Mesenteric fat pad (tissue), 1 donor: ENCODE measurements at places on chromosomes 13 and 19.
A peak's percentile ranks its signal among the peaks of the same experiment; 100 is the strongest.

GRCh38 chr19:49997709-49998108, 27.5 kb downstream of the VRK3 start:
- DNase-seq, result no peak

DNA sequence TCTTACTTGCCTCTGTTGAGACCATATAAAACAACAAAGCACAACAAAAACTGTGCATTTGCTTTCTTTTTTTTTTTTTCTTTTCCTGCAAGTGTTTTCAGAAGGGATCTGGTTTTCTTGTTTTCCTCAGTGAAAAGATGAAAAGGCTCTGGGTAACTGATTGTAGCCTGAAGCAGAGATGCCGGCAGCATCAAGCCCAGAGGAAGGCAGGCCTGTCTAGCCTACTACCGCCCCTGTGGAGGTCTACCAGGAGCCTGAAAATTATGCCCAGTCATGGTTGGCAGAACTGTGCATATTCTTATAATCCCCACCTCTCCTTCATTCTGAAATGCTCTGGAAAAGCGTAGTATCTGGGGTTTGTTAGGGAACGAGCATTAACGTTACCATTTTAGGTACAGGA, 32.6 kb upstream of the MEDAG start:
- DNase-seq, result no peak

- no peak for DNase-seq
Measured at GRCh38 chr19:3479834-3480215, 500 bp downstream of the SMIM24 start.

- DNase-seq, result no peak
Measured at GRCh38 chr13:76387566-76387965, 498.6 kb downstream of the KCTD12 start.

- DNase-seq, result no peak
Measured at GRCh38 chr13:100432611-100433010, 156.0 kb downstream of the GGACT start.

- no peak for DNase-seq
Measured at GRCh38 chr13:33233547-33233946, 52.0 kb downstream of the STARD13 start.

DNA sequence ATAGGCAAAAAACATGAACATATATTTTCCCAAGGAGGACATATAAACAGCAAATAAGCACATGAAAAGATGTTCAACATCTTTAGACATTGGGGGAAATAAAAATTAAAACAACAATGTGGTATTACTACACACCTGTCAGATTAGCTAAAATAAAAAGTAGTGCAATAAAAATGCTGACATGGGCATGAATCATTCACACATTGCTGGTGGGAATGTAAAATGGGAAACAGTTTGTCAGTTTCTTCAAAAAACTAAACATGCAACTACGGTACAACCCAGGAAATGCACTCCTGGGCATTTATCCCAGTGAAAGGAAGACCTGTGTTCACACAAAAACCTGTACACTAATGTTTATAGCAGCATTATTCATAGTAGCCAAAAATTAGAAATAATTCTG, 5.3 kb upstream of the SUCLA2 start:
- no peak for DNase-seq

DNA sequence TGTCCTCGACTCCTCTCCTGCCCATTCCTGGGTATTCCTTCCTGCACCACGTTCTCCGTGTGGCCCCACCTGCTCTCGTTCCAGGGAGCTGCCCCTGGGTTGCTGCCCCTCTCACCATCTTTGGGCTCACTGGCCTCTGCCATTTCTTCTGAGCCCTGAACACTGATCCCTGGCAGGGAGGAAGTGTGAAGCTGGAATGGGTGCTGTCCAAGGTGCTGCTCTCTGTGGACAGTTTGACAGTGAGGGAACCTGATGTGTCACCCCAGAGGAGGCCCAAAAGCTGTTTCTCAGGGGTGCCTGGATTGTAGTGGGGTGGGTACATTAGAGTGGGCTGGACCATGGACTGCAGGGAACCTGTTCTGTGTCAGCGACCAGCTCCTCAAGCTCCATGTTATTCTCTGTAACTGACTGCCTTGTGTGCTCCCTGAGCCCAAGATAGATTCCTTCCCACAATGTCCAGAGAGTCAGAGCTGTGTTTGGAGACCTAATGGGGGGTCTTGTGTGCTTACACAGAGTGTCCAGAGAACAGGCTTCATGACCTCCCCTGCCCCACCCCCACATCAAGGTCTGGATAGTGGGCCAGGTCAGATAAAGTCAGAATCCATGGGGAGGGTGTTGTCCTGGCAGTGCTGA, 7.2 kb upstream of the CEACAM8 start:
- DNase-seq, result no peak

DNA sequence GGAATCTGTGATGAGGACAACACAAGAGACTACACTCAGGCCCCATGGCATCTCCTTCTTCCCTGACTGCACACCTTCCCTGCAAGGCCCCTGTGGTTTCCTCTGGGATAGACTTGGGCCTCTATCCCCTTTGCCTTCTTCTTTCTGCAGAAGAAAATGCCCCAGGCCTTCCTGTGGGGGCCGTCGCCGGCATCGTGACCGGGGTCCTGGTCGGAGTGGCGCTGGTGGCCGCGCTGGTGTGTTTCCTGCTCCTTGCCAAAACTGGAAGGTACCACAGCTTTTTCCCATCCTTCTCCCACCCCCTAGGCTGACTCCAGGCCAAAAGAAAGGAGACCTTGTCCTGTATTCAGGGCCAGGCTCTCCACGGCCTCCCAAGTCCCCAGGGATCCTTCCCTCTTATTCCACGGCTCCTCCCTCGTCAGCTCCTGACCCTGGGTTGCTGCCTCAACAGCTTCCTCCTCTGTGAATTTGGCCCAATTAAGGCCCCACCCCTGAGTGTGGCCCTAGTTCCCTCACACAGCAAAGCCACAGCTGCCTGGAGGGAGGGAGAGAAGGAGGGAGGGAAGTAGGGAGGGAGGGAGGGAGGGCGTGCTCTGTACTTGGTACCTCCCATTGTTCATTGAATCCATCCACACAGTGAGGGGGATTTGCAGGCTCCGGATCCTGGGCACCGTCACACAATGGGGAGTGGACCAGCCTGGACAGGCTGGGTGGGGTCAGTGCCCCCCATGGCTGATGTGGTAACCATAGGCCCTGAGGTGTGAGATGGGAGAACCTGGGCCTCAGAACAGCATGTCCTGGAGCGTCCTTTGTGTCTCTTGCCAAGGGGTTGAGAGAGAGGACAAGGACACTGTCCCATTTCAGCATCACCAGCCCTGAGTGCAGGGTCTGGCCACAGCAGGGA, 12.5 kb downstream of the CEACAM3 start:
- peak; percentile 72 for DNase-seq

- no peak for DNase-seq
Measured at GRCh38 chr19:21587117-21587461, 81.7 kb downstream of the ZNF429 start.

- no peak for DNase-seq
Measured at GRCh38 chr19:13053761-13054625, 48.7 kb downstream of the LYL1 start.

- DNase-seq, result no peak
Measured at GRCh38 chr19:15154002-15154612, 46.7 kb downstream of the NOTCH3 start.

- no peak for DNase-seq
Measured at GRCh38 chr19:40619333-40620160, 18.4 kb downstream of the LTBP4 start.
